ENCODE measurements at places on chromosomes 13 and 19. TPM values are rescaled to one million over a fixed set of nuclear protein-coding genes. Genes with fewer than 3 reads are reported as not detected.

- no peak for DNase-seq
Observed at GRCh38 chr13:26824581-26824980, 64.0 kb upstream of the GPR12 start.

GRCh38 chr13:113145496-113145895 lies 13.0 kb upstream of the PROZ start:
- DNase-seq: no peak

DNA sequence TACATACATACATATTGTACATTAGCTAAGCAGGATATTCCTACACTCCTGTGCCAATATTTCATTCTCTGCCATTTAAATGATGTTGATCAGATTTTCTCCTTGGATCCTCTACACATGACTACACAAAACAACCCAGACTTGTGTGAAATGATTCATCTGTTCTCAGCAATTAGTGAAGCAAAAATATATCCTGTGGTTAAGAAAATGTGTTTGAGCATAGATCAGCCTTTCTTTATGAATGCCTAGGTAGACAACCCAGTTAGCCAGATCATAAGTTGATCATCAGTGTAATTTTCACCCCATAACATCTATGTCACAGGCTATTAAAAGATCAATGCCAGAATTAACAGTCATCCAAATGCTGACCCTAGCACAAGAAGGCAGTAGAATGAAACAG lies 275.2 kb upstream of the EDNRB start:
- DNase-seq: no peak

DNA sequence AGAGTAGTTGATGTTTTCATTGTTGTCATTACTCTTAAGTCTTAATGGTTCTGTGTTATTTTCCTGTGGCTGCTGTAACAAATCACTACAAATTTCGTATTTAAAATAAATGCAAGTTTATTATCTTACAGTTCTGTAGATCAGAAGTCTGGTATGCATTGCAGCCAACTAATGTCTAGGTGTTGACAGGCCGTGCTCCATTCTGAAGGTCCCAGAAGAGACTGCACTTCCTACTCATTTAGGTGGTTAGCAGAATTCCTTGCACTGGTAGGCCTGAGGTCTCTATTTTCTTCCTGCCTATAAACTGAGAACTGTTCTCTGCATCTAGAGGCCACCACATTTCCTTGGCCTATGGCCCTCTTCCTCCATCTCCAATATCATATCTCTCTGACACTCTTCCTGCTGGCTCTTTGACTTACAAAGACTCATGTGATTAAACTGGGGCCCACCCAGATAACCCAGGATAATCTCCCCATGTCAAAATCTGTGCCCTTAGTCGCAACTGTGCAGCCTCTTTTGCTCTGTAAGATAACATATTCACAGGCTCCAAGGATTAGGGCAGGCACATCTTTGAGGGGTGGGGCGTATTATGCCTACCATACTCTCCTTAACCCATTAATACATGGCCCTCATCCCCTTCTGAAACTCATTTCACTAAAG lies 468.4 kb downstream of the FOXO1 start:
- DNase-seq: no peak

GRCh38 chr13:73593199-73593765 lies 534.5 kb downstream of the KLF5 start:
- no peak for DNase-seq

DNA sequence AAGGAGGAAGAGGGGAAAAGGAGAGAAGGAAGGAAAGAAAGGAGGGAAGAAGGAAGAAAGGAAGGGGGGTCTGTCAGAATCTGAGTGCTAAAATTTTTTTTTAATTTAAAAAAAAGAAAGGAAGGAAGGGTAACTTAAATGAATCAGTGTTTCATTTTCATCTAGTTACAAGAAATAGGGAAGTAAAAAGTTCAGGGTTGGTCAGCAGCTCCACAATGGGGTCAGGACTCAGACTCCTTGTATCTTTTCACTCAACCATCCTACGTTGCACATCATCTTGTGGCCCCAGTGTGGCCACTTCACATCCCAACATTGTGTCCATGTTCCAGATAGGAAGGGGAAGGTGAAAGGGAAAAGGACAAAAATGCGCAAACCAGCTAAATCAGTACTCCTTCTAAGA lies 14.3 kb upstream of the FNDC3A start:
- no peak for DNase-seq

Gene CYP2A13
- total RNA-seq: not detected

Gene KLK3
- not detected for total RNA-seq

Gene MBD3L2
- total RNA-seq: not detected

Gene ZNF844
- total RNA-seq: 10.9 TPM

Gene PCDH8
- not detected for total RNA-seq
